ENCODE measurements at places on chromosomes 5 and 9.

GRCh38 chr9:96651626-96652025, 3.5 kb downstream of the PRXL2C start:
- DNase-seq: peak; percentile 33

GRCh38 chr9:124000784-124001457, 10.6 kb upstream of the LHX2 start:
- DNase-seq: no peak

GRCh38 chr9:111163716-111164389, 125.6 kb upstream of the LPAR1 start:
- no peak for DNase-seq

DNA sequence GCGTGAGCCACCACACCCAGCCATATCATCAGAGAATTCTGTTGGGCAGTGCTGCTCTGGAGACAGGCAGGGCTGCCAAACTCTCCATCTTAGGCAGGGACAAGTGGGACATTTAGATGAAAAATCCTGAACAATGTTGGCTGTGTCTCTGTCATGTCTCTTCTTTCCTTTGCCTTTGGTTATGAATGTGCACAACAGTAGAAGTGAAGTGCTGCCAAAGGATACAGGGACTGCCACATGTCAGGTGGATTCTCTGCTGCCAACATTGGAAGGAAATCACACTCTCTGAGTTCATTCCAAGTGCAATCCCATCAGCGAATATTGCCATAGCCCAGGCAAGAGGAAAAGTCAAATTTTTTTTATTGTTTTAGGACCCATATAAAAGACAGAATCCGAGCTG, 348.8 kb downstream of the TRPM3 start:
- DNase-seq: no peak

GRCh38 chr5:169831331-169831730, 149.0 kb downstream of the INSYN2B start:
- no peak for DNase-seq

- no peak for DNase-seq
Observed at GRCh38 chr5:8321272-8321671, 452.3 kb downstream of the MTRR start.

DNA sequence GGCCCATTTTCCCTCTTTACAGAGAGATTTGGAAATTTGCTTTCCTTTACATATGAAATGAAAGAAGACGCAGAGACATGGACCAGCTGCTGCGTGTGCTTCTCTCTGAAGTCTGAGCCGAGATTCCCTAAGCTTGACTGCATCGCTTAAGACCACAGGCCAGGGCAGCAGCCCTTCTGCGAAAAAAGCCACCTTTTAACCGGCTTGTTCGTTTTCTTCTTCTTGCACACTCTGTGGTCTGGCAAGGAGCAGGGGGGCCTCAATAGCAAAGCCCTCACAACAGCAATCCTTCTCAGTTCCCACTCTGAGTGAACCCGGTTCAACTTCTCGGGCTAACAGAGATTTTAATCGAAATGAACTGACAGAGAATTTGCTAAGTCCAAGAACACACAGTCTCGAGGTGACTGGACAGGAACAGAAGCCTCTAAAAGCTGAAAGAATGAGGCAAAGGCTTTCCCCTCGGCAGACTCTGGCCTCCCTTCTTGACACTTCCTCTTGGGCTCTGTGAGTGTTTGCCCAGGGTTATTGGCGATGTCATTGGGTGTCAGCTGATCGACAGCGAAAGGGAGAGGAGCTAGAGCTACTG, 512.9 kb upstream of the KLF4 start:
- DNase-seq: no peak

- DNase-seq: no peak
Observed at GRCh38 chr9:130963916-130964315, 24.9 kb upstream of the FIBCD1 start.

- no peak for DNase-seq
Observed at GRCh38 chr9:106717686-106718085, 145.3 kb upstream of the ZNF462 start.

DNA sequence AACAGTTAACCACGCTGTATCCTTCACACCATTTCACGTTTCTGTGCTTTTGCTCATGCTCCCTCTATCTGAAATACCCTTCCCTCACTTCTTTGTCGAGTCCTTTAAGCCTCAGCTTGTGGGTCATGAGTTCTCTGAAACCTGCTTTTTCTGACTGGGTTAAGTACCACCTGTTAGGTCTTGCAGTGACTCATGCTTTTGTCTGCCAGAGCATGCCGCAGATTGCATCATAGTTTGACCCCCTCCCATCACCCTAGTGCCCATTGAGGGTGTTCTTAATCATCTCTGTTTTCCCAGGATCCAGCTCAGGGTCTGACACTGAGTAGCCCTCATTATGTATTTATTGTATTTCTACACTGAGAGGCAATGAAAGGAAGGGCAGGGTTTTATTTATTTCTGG, 190.2 kb downstream of the ASTN2 start:
- no peak for DNase-seq

DNA sequence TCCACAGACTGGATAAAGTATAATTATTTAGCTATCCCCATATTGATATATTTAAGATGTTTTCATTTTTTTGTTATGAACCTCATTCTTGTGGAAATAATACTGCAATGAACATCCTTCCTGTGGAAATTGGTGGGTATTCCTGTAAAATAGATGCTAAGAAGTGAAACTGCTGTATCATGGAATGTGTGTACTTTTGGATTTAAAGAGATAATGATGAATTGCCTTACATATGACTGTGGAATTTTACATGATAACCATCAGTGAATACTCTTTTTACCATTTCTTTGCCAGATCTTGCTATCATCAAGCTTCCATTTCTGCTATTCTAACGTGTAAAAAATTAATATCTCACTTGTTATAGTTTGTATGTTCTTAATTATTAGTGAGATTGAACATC, 847.9 kb downstream of the EFNA5 start:
- DNase-seq: no peak

- no peak for DNase-seq
Observed at GRCh38 chr5:61525512-61526206, 193.6 kb downstream of the ZSWIM6 start.

DNA sequence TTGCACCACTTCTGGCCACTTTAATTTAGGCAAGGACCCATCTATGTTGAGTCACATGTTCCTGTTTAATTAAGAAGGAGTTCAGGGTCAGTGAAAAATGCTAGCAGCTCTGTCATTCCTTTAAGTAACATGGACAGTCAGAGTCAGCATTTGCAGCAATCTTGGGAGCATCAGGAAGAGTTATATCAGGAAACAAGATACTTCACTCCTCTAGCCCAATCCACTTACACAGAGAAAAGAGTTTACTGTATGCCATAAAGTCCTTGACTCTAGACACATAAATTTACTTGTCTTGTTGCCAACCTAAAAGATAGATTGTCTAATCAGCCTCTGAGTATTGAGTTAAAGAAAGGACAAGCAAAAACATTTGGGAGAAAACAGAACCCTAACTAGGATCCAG, 266.7 kb downstream of the PJA2 start:
- DNase-seq: no peak

- no peak for DNase-seq
Observed at GRCh38 chr5:143161885-143162540, 241.5 kb downstream of the NR3C1 start.

DNA sequence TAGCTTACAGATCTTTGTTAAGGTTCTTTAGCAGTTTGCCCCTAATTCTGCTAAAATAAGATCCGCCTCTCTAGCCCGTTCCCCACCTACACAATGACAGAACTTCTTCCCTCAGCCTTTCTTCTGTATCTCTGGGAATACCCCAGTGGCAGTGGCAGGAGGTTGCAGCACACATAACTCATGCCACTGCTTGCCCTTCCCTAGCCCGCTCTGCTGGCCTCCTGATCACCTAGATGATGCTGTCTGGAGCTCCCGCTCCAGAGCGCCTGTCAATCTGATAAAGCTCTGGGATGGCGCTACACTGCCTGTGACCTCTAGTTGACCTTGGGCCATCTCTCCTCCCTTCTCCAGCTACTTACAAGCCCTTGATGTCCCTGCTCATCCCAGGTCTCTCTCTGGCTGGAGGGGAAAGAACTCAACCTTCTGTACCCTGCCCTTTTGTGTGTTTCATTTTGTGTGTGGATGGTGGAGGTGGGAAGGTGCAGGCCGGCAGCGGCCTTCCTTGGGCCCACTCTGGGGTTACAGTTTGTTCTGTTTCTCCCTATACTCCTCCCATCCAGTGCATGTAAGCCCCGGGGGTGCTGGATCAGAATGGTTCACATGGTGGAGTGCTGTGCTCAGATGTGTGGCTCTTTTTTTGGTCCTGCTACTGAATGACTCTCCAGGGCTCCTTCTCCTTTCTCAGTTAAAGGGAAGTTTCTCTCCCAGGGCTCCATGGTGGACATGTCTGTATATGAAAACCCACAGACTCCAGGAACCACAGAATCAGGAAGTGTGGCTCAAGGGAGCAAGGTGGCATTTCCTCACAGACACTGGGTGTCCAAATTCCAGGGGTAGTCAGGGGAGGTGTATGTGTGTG, 29.1 kb downstream of the MTX3 start:
- DNase-seq: no peak

DNA sequence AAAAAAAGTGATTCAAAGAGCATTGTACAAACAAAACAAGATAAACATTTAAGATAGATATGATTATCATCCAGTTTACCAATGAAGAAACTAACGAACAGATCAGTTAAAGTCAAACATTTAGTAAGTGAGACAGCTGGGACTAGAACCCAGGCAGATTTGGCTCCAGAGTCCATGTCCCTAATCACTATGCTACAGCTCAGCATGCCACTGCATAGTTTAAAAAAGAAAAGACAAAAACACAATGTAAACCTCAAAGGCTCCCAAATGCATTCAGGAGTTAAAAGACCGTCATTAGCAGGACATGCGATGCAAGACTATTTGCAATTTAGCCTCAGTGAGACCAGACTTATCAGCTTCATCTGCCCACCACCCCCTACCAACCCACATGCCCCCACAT, 36.8 kb downstream of the DENND1A start:
- no peak for DNase-seq

GRCh38 chr5:78127875-78128274, 166.6 kb downstream of the AP3B1 start:
- no peak for DNase-seq

DNA sequence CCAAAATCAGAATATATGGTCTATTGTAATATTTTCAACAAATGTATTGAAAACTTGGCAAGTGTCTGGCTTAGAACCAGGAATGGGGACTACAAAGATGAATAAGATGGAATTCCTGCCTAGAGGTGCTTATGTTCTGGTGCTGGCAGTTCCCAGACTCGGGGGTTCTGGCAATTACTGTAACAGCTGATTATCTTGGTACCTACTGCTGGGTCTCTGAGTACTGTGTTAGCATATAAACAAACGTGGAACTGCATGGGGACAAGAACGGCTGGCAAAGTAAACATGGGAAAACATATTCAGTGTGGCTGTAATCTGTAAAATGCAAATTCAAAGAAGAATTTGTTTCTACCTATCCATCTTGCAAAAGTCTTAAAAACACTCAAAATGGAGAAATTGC, 89.9 kb downstream of the SLC24A2 start:
- no peak for DNase-seq

DNA sequence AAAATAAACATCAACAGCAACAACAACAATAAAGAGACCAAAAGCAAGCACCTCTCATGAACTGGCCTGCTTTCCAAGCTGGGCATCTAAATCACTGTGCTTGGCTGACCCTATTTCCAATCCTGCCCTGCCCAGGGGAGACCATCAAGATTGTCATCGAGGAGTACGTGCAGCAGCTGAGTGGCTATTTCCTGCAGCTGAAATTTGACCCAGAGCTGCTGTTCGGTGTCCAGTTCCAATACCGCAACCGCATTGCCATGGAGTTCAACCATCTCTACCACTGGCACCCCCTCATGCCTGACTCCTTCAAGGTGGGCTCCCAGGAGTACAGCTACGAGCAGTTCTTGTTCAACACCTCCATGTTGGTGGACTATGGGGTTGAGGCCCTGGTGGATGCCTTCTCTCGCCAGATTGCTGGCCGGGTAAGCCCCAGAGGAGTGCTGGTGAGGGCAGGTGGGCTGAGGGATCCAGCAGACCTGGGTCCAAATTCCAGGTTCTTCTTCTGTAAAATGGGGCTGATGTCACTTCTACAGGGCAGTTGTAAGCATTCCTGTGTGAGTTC, 15.6 kb downstream of the PTGS1 start:
- no peak for DNase-seq

DNA sequence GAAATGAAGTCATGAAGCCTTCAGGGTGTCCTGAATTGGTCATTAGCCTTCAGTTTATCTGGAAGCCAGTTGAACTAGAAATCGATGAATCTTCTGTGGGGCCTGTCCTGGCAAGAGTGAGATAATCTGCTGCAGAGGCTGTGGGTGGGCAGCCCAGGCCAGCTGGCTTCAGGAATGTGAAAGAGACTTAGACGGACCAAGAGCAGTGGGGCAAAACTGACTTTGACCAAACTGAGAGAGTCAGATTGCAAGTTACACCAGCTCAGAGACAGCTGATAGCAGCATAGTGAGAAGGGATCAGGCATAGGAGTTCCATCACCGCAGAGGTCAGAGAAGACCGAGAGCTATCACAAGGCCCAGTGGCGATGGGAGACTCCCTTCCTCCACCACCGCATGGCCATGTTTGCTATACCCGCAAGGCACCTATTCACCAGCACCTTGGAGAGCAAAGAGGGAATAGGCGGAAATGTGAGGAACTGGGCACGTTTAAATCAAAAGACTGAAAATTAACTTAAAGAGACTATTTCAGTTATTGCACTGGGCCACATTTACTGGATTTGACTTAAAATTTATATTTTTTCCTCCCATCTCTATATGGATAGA, 50.0 kb upstream of the GLIS3 start:
- no peak for DNase-seq

DNA sequence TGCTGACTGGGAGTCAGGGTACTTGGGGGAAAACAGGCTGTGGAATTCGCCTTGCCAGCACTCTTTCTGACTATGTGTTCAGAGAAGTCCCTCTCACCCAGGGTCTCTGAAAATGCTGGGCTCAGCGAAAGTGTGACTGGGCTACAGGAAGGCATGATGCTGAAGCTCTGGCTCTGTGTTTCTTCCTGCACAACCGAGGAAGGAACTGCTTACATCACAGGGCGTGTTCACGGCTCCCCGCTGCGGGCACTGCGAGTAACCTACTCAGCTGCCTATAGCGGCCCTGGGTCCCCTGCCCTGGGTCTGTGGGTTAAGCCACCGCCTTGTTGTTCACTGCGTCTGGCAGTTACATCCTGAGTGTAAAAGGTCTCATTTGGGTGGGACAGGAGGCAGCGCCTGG, 222.4 kb upstream of the IRX4 start:
- peak; percentile 4 for DNase-seq

GRCh38 chr9:69794356-69794755, 26.3 kb upstream of the CFAP95 start:
- DNase-seq: no peak
